GM12892 (cell line): ENCODE measurements at places on chromosomes 6 and 20.

DNA sequence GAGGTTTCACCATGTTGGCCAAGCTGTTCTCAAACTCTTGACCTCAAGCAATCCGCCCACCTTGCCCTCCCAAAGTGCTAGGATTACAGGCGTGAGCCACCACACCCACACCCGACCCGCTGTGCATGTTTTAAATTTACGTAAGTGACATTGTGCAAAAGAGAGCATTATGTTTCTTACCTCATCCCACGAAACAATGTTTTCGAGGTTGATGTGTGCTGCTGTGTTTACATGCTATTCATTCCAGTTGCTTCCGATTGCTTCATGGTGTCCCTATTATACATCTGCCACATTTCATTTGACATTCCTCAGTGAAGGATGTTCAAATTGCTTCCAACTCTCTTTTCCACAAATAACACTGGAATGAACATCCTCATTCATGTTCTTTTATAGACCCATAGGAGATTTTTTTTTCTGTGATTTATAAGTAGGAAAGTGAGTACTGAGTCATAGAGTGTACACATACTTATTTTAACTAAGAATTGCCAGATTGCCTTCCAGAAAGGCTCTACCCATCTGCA, 403.9 kb upstream of the JARID2 start:
- DNase-seq, result no peak

DNA sequence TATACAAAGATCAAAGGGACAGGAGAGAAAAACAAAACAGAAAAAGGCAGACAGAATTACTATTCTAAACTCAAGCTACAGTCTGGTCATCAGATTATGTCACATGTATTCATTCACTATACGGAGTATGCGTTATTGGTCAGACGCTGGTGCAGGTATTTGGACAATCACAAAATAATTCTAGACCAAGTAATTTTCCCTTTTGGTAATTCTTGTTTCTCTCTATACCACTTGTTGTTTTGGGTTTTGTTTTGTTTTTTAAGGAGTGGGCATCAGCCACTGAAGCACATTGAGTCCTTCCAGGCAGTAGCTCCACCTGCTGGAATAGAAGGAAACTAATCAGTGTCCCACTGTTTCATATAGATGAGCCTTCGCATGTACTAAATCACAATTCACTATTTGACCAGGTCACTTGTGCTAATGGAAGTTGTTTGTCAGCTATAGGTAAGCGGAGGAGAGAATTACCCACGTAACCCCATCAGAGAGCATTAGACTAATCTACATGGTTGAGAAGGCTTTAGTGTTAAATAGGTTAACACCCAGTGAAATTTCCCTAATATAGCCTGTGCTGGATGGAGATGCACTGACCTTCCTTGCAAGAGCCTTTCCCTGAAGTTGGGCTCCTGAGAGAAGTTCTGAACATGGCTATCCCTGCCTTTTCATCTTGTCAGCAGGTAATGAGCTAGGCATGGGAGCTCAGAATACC, 77.9 kb downstream of the TNFAIP3 start:
- DNase-seq, result no peak

- no peak for DNase-seq
Measured at GRCh38 chr6:127812985-127813698, 87.7 kb downstream of the THEMIS start.

DNA sequence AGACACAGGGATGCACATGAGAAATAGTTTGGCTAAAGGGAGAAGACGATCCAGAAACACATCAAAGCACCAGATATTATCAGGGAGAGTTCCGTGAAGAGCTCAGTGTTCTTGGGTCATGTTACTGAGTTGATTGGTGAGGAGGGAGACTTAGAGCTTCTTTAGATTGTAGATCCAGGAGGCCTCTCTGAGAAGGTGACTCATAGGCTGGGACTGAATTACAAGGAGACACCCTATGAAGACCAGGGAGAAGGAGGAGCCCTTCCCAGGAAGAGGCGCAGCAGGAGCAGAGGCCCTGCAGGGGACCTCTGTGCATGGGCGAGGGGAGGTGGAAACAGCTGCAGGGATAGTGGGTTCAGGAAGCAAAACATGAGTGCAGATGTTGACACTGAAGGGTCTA, 196.5 kb downstream of the SLC24A3 start:
- no peak for DNase-seq

GRCh38 chr20:63831993-63832686, 1.1 kb upstream of the ZBTB46 start:
- DNase-seq, result no peak

- DNase-seq, result no peak
Measured at GRCh38 chr20:17497821-17498580, 33.2 kb downstream of the BFSP1 start.

GRCh38 chr6:124131259-124131658, 327.6 kb downstream of the NKAIN2 start:
- DNase-seq, result no peak

DNA sequence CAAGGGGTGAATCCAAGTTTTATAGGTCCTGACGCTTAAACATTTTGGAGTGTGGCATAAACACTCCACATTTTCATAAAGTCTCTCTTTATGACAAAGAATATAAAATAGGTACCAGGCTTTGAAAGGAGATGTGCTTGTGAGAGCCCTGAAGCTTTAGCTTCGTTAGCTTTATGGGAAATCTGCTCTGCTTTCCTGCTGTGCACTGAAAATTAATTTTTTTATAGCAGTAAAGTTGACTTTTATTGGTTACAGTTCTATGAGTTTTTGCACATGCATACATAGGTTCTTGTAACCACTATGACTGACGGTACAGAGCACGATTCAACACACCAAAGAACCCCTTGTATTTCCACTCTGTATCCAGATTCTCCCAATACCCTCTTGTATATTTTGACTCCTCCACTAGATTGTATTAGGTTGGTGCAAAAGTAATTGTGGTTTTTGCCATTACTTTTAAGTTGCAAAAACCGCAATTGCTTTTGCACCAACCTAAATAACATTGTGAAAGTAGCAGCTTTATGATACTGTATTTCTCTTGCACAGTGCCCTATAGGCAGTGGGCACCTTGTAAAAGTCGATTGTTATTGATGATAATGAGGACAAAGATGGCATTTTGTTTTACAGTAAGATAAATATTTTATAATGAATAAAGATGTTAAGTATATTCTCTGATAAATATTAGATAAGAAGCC, 145.2 kb upstream of the AKIRIN2 start:
- DNase-seq, result no peak

GRCh38 chr6:44219053-44219814, 2.5 kb downstream of the MYMX start:
- DNase-seq, result peak; percentile 71

DNA sequence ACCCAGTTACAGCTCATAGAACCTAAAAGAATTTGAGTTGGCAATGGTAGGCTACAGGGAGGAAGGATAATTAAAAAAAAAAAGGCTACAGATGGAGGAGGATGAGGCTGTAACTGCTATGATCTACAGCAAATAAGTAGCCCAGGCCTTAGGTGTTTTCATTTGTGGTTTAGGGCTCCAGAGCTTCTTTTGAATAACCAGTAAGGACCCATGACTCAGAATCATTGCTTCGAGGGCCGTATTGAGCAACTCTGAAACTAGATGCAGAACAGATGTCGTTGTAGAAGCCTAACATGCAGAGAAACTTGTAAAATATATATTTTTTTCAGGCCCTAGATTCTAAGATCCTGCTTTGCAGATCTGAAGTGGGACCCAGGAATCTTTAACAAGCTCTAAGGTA, 19.0 kb upstream of the ASIP start:
- no peak for DNase-seq

- no peak for DNase-seq
Measured at GRCh38 chr6:34957231-34957783, 68.3 kb downstream of the ANKS1A start.

GRCh38 chr20:33338467-33339258, 55.6 kb downstream of the BPIFB1 start:
- DNase-seq, result no peak

- no peak for DNase-seq
Measured at GRCh38 chr20:45701104-45701503, 734 bp upstream of the WFDC13 start.

DNA sequence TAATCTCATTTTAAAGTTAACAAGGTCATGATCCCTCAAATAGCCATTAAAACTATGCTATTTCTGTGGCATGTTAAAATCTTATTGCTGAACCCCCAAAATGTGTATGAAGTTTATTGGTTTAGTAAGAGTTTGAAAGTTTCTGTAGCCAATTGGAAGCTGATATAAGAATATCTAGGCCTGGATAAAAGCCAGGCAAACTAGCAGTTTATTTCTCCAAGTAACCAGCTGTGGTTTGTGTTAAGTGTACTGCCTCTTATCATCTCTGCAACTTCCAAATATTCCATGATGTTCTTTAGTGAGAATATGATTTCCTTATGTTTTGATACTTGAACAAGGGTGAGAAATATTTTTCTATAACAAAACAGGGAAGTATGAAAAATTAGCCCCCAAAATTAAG, 76.7 kb downstream of the PRSS35 start:
- DNase-seq, result no peak

DNA sequence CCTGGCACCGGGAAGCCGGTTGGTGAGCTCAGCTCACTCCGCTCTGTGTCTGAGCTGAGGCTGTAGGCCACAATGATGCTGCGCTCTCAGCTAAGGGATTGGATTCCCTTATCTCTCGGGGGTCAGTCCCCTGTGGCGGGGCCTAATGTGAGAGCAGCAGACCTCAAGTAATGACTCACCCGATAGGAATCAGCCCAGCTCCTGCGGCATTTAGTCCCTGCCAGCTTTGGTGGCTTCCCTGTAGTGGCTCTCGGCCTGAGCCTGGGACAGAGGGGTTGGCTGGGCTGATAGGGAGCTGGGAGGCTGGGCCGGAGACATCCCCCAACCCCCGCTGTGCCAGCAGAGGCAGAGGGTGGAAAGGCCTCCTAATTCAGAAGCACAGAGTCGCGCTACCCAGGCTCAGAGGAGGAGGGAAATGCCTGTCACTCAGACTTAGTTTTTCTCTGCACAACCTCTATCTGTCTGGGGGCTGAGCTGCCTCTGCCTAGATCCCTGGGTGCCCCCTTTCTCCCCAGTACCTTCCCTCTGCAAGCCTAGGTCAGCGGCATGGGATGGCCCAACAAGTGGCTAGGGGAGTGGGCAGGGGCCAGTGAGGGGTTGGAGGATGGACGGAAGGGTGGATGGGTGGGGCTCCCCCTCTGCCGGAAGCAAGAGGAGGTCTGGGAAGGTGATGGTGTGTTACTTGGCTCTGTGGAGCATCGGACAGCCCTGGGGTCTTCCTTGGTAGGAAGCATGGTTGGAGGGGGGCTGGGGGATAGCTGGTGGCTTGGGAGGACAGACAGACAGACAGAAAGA, 92.2 kb downstream of the CDH22 start:
- no peak for DNase-seq
